D721Med (cell line): ENCODE measurements at places on chromosomes 6 and 20.

GRCh38 chr6:1865585-1865984 is 255.9 kb downstream of the FOXC1 start:
- DNase-seq: no peak

GRCh38 chr6:111828809-111829208 is 44.4 kb downstream of the FYN start:
- no peak for DNase-seq

- DNase-seq: no peak
These were observed 10.0 kb downstream of the CITED2 start for GRCh38 chr6:139364302-139364981.

GRCh38 chr6:90835596-90836212 is 248.8 kb upstream of the MAP3K7 start:
- DNase-seq: no peak

GRCh38 chr6:123841067-123841896 is 37.6 kb downstream of the NKAIN2 start:
- DNase-seq: no peak

DNA sequence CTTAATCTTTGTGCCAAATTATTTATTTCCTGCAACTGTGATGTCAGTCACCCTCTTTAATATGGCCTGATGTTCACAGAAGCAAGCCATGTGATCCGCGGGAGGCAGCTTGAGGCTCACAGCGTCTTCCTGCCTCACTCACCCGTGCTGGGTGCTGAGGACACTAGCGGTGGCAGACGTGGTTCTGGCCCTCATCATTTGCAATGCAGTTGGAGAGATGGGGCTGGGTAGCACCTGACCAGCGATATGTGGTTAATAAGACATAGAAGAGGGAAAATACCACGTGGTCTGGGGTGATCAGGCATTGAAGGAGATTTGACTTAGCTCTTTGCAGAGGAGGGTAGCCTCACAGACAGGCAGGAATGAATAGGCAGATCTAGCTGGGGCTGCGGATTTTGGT is 264.7 kb downstream of the TMEM242 start:
- DNase-seq: no peak

GRCh38 chr6:90715093-90715655 is 128.3 kb upstream of the MAP3K7 start:
- DNase-seq: no peak

DNA sequence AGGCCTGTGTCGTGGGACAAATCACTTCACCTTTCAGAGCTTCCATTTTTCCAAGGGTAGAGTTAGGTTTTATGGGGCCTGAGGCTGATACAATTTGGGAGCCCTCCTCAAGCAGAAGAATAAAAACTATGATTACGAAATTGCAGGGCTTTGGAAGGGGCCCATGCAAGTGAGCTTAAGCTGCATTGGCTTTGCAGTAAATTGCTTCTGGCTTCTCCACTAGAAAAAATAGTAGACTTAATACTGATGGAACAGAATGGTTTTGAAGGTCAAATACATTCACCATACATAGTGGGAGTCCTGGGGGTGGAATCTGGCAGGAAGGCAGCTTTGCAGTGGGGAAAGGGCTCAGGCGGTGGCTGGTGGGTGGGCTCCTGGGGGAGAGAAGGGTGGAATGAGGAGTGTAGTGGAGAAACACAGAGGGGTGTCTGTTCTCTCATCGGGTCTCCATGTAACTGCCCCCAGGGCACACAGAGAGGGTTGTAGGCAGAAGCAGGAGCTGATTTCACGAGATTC is 55.9 kb upstream of the RNF24 start:
- no peak for DNase-seq

DNA sequence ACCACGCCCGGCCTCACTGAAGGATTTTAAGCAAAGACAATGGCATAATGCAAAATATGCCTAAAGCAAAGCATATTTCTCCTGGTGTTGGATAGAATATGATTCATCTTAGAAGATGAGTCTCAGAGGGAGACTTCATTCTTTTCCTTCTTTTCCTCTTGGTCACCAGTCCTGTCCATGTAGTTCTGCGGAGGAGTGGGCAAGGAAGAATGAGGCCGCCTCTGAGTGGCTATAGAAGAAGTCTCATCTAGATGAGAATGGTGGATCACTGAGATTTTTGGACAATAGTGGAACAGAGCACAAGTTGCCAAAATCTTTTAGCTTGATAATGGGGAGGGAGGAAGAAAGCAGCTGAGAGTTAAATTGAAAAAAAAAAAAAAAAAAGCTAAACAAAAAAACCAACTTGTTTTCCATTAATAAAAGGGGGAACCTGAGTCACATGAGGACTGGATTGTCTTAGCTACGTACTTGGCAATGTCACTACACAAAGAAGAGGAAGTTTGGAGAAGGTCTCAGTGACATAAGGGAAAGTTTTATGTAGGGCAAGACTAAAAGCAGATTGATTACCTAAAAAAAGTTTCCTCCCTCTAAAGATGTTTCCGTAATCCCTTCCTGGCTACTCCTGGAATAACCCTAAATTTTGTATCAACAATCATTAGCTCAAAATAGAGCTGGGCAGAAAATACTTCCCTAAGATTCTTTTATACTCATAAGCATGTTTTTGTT is 6.0 kb downstream of the CD83 start:
- no peak for DNase-seq

DNA sequence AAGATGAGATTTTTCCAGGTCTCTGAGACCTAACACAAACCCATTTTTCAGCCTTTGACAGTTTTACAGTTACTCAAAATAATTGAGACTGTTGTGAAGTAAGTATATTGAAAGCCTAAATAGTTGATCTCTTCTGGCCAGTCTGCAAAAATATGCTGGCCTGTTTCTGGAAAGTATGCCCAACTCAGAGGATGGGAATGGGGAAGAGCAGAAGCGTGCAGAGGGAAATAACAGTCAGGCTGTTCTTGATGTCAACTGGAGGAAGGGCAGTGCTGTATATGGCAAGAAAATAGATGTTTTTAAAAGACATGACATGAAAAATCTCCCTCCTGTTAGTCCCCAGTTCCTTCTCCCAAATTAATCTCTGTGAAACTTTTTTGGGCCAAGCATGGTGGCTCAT is 3.8 kb downstream of the GID8 start:
- DNase-seq: no peak

DNA sequence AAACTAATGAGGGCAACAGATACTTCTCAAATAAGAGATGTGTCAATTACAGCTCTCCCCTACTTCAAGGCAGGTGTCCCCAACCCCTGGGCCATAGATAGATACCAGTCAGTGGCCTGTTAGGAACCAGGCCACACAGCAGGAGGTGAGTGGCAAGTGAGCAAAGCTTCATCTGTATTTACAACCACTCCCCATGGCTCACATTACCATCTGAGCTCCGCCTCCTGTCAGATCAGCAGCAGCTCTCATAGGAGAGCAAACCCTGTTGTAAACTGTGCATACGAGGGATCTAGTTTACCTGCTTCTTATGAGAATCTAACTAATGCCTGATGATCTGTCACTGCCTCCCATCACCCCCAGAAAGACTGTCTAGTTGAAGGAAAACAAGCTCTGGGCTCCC is 422.1 kb downstream of the GJA1 start:
- no peak for DNase-seq

GRCh38 chr20:20201639-20202038 is 149.3 kb downstream of the CFAP61 start:
- no peak for DNase-seq

- DNase-seq: no peak
These were observed 52.6 kb upstream of the DACT2 start for GRCh38 chr6:168371981-168372711.

DNA sequence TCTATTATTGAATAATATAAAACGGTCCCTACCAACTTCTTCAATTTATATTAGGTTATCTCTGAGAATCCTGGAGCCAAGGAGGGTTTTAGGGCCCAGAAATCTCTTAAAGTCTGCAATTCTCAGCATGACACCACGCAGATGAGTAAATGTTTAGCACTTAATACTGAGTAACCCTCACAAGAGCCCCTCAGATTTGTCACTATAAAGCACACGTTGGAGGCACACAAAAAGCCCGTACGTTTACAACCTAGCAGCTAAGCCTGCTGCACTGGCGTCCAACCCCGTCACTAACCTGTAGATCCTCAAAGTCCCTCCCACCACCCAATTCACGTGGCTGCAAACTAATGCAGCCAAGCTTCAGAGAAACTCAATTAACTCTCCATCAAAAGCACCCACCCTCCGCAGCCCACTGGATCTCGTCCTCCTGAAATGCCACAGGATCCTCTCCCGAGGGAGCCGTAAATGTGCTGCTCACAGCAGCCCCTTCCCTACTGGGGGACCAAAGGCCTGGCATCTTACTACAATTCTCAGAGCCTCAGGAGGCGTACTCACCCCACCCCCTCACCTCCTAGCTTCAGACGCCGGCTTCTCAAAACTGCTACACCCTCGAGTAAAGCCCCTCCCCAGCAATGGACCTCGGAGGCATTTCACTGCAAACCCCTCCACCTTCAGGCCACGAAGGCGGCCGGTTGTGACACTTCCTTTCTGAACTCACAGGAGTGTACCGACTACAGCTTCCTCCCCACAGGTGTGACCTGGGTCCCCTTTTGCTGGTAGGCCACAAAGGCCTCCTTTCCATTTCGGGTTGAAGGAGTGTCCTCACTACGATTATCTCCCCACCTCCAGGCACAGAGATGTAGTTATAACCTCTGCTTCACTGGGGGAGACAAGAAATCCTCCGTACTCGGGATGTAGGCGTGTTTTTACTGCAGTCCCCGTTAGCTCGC is 909 bp downstream of the CPNE1 start:
- no peak for DNase-seq

GRCh38 chr20:61976644-61977418 is 88.8 kb downstream of the TAF4 start:
- no peak for DNase-seq

- no peak for DNase-seq
These were observed 37.3 kb downstream of the TFEB start for GRCh38 chr6:41697861-41698781.

GRCh38 chr6:111242452-111242851 is 155.1 kb downstream of the SLC16A10 start:
- no peak for DNase-seq

DNA sequence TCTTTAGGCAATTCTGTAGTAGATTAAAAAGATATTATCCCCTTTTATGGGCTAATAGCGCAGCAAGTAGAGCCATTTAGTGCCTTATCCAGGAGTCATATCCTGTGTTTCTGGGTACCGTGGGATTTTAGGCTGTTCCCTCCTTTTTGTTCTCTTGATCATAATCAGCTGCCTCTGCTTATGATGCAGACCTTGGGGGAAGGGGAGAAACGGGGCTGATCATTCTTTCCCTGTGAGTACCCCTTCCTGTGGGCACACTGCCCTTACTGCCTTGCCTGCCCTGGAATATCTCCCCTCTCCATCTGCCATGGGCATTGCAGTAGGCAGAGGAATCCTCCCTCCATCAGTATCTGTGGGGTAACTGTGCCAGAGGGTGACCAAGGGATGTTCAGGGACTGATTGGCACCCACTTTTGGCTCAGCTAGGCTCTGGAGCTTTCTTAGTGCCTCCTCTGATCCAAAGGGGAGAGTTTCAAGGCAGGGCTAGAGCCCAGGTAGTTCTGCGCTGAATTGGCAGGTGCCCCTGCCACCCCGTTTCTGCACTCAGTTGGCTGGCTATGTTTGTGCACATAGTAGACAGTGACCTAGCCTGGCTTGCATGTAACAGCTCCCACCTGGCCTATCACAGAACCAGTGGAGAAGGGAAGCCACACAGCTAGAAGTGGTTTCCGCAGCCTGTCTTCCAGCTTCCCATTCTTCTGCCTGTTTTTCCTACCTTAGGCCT is 103.3 kb downstream of the FIG4 start:
- DNase-seq: no peak

GRCh38 chr6:105428342-105428957 is 25.6 kb upstream of the PREP start:
- DNase-seq: no peak

GRCh38 chr6:46234156-46234556 is 63.4 kb upstream of the ENPP5 start:
- no peak for DNase-seq

- no peak for DNase-seq
These were observed 228.4 kb downstream of the LRFN2 start for GRCh38 chr6:40358473-40359460.

GRCh38 chr6:86859513-86859912 is 77.8 kb upstream of the HTR1E start:
- no peak for DNase-seq

DNA sequence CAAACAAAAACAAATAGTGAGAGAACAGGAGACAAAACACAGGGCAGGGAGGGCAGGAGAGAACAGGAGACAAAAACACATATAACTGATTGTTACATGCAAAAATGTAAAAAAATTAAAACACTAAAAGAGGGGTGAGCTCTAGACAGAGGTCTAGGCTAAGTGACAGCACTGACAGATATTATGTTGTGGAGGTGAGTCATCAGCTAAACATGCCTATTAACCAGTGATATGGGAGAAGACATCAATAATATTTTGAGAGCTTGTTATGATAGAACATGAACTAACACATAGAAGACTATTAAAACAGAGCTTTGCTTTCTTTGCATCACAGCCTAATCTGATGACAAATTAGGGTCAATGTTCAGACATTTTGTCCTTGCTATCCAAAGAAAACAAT is 972.7 kb downstream of the PRIM2 start:
- DNase-seq: no peak

GRCh38 chr20:44610313-44610962 is 28.1 kb downstream of the PKIG start:
- DNase-seq: no peak

- DNase-seq: no peak
These were observed 263.9 kb upstream of the NT5E start for GRCh38 chr6:85185977-85186376.

GRCh38 chr20:62940875-62941274 is 2.9 kb downstream of the GID8 start:
- no peak for DNase-seq

GRCh38 chr6:27129095-27129815 is 118.2 kb upstream of the PRSS16 start:
- no peak for DNase-seq

DNA sequence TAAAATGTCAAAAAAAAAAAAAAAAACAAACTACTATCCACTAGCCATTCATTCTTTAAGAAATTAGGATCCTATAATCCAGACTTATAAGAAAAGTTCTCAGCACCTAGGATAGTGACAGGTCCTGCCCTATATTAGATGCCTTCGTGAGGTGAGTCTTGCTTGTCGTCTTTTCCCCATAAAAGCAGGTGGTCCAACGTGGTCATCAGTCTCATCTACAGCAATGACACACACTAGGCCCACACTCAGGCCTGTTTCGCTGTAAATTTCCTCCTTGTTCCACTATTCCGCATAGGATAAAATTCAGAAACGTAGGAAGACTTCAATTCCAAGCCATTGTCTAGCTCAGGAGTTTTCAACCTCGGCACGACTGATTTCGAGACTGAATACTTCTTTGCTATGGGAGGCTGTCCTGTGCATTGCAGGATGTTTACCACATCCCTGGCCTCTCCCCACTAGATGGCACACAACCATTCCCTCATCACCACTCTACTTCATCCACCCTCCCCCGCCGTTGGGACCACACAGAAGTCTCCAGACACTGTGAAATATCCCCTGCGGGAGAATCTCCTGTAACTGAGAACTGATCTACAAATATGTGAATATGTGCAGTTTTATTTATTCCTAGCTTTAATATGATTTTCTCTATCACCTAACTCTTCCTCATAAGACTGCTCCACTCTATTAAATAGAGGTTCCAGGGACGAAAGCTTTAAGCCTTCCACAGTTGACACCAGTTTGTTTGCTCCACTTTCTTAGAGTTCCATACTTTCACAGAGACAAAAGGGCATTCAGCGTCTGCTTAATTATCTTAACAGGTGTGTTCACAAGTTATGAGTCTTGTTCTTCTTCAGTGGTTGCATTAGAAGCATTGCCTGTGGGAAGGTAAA is 346.3 kb downstream of the BMP2 start:
- no peak for DNase-seq
